ENCODE measurements at places on chromosomes 3 and 15. TPM values are rescaled to one million over a fixed set of nuclear protein-coding genes. Genes with fewer than 3 reads are reported as not detected.

The NR1I2 gene
- 0.26 TPM for polyA plus RNA-seq

The UPK1B gene
- not detected for polyA plus RNA-seq

The PTPRG gene
- polyA plus RNA-seq = 0.89 TPM

The TMEM207 gene
- polyA plus RNA-seq = not detected

The TPRG1 gene
- 0.29 TPM for polyA plus RNA-seq

The GOLGA8R gene
- polyA plus RNA-seq = 0.57 TPM

The PRR20G gene
- polyA plus RNA-seq = not detected

The ADAMTS17 gene
- 0.72 TPM for polyA plus RNA-seq

The C3orf85 gene
- polyA plus RNA-seq = not detected

The MSL2 gene
- polyA plus RNA-seq = 12.0 TPM

The BMF gene
- 25.5 TPM for polyA plus RNA-seq

The CFAP91 gene
- 11.0 TPM for polyA plus RNA-seq

The HYPK gene
- polyA plus RNA-seq = 7.8 TPM

The GABRA5 gene
- polyA plus RNA-seq = not detected

The PAQR5 gene
- polyA plus RNA-seq = 0.16 TPM

The XCR1 gene
- polyA plus RNA-seq = 0.26 TPM

The GPR15 gene
- polyA plus RNA-seq = 0.49 TPM

The RASSF1 gene
- polyA plus RNA-seq = 81.4 TPM

The MESP2 gene
- 0.05 TPM for polyA plus RNA-seq

Measured in spleen (tissue), 13 donors.